ENCODE measurements at places on chromosomes 4 and X. TPM values are rescaled to one million over a fixed set of nuclear protein-coding genes. Genes with fewer than 3 reads are reported as not detected.

- DNase-seq = peak; percentile 39
Measured at GRCh38 chr4:120693816-120694215, 228.7 kb downstream of the PRDM5 start.

DNA sequence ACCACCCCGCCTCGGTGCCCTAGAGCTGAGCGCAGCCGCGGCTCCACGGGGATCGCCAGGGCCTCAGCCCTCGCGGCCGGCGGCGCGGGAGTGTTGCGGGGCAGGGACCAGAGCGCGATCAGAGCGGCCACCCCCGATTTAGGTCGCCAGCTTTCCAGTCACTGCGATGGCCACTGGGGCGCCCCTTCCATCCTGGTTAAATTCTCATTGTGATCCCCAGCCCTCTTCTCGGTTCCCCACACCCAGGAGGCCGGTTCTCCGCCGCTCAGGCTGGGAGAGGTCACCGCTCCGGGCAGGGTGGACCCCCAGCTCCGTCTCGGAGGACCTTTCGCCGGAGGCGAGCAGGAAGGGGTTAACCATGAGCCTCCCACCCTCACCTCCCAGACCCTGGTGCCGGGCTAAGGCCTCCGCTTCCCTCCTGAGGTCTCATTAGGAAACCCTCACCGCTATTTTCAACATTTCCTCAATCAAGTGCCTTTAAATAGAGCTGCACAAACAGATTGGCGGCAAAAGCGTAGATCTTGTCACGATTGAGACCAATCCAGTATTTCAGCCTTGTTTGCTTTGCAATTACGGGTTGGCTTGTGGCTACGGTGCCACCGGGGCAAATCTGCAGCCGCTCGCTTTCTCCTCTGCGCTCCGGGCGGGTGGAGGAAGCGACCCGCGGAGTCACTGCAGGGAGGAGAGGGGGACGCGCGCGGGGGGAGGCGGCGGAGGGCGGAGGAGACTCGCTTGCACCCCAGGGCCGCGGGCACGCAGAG is 8.3 kb upstream of the HAND2 start:
- DNase-seq = no peak

Gene FOXP3
- total RNA-seq = 0.24 TPM

GRCh38 chr4:101346351-101347266 is 717 bp downstream of the PPP3CA start:
- peak; percentile 47 for DNase-seq

Gene HTN3
- 49.0 TPM for total RNA-seq

Gene ETDA
- total RNA-seq = not detected

All from SK-MEL-5 (cell line).